ENCODE measurements at places on chromosomes 5 and 9. TPM values are rescaled to one million over a fixed set of nuclear protein-coding genes. Genes with fewer than 3 reads are reported as not detected.

Gene BNC2
- total RNA-seq = 71.3 TPM

Gene GLRA1
- total RNA-seq = not detected

Gene ENTPD8
- total RNA-seq = not detected

- DNase-seq = peak; percentile 58
Observed at GRCh38 chr9:36325081-36325828, 67.0 kb upstream of the GNE start.

DNA sequence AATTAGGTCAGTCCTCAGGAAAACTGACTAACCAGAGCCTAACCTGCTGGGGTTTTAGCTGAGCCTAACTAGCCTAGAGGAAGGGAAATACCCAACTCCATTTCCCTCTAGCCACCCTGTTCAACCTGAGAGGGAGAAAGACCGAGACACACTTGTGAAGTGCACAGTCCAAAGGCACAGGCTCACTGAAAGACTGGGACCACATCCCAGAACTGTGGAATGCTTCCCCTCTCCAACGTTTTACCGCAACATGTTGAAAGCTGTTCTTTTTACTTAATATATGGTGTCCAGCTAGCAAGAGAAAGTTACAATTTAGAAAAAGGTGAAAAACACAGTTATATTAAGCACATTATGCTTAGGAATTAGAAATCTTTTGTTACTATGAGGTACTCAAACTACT lies 76.8 kb upstream of the SIMC1 start:
- DNase-seq = no peak

GRCh38 chr5:154358516-154359220 lies 87.1 kb upstream of the SAP30L start:
- no peak for DNase-seq

Gene ANKRD34B
- 0.08 TPM for total RNA-seq

- peak; percentile 62 for DNase-seq
Observed at GRCh38 chr9:71647094-71647591, 121.2 kb downstream of the CEMIP2 start.

All from psoas muscle (tissue), 8 donors.